Fibroblast of skin of left biceps (primary cell): ENCODE measurements at places on chromosomes 3 and 15.

DNA sequence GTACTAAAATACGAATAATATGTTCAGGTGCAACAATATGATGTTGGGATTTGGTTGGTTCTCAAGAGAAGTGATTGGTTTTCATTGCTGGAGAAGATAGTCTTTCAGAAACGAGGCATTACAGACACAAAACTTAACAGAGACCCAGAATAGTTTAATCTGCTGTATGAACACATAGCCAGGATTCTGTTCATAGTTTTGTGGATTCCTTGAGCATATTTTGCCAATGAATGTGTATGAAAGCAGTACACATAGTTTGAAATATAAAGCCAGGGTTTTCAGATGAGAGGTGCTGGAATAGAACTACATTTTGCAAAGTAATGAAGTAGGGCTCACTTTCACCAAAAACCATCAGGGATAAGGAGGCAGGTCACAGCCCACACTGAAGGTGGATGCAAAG is 5.7 kb upstream of the MCTP2 start:
- peak; percentile 49 for DNase-seq

- no peak for DNase-seq
Measured at GRCh38 chr15:90266485-90266884, 1.0 kb downstream of the NGRN start.

GRCh38 chr3:16432714-16433113 is 80.8 kb downstream of the RFTN1 start:
- DNase-seq: no peak

- no peak for DNase-seq
Measured at GRCh38 chr3:125394406-125394805, 19.3 kb upstream of the ZNF148 start.

DNA sequence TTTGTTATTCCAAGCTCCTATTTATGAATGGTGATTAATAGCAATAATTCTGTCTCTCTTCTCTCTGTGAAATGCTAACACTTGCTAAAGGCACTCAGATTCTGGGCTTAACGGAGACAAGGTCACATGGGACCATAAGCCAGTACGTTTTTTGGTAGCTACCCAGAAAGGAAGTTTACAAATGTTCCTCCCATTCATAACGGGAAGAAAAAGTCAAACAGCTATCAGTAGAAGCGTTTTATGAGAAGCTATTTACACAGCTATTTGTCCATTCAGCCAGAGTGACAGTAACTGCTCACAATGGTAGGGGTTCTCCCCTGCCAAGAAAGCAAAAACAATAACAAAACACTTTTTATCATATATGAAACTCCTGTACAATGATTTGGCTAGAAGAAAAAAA is 51.5 kb downstream of the ZMAT3 start:
- no peak for DNase-seq

DNA sequence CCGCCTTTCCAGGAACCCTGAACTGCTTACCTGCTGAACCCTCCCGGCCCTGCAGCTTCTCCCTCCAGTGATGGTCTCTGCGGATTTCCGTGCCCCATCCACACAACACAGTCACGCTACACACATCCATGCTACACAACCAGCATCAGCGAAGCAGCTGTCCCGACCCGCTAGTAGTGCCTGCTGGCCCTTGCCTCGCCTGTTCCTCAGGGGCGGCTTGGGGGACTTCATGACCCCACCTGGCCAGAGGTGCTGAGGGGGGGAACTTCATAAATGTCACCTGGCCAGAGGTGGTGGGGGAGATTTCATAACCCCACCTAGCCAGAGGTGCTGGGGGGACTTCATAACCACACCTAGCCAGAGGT is 530 bp upstream of the TUBGCP5 start:
- DNase-seq: no peak
